Trophoblast cell (in vitro differentiated cells and primary cell): ENCODE measurements at places on chromosomes 13 and 19.

- DNase-seq, result no peak
- no peak overlapping the region for H3K27ac ChIP-seq
- peaks cover 27% of the 10 kb centered on the region for H3K27me3 ChIP-seq
- H3K4me1 ChIP-seq, result peaks cover 5% of the 10 kb centered on the region
- H3K4me3 ChIP-seq, result no peak overlapping the region
Observed at GRCh38 chr19:42322305-42322704, 3.1 kb upstream of the MEGF8 start.

DNA sequence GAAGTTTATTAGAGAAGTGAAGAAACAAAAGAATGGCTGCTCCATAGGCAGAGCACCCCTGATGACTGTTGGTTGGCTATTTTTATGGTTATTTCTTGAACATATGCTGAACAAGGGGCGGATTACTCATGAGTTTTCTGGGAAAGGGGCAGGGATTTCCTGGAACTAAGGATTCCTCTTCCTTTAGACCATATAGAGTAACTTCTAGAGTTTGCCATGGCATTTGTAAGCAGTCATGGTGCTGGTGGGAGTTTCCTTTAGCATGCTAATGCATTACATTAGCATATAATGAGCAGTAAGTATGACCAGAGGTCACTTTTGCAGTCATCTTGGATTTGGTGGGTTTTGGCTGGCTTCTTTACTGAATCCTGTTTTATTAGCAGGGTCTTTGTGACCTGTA lies 38.7 kb upstream of the PCDH8 start:
- no peak overlapping the region for H3K27ac ChIP-seq
- H3K4me3 ChIP-seq, result no peak overlapping the region
- peaks cover 5% of the 10 kb centered on the region for H3K4me1 ChIP-seq

GRCh38 chr13:48505597-48506091 lies 27.2 kb downstream of the RCBTB2 start:
- DNase-seq, result no peak
- H3K4me1 ChIP-seq, result no peaks in the 10 kb centered on the region
- H3K27ac ChIP-seq, result no peak overlapping the region
- no peak overlapping the region for H3K4me3 ChIP-seq
- no peaks in the 10 kb centered on the region for H3K36me3 ChIP-seq
- H3K27me3 ChIP-seq, result no peaks in the 10 kb centered on the region

DNA sequence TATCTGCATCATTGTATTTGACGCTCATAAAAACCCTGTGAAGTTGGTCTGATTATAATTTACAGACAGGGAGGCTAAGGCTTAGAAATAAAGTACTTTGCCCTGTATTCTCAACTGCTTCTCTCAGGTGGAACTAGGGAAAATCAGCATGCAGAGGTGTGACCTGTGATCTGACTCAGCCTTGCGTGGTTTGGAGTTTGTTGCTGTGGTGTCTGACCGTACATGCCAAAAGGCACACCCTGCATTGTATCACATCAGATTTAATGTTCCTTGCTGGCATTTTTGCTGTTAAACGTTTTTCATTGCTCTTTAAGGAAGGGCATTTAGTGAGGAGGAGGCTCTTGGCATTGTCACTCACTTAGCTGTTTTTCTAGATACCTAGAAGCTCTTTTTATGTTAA lies 58.8 kb upstream of the C1QTNF9B start:
- no peak overlapping the region for H3K27ac ChIP-seq
- peak; percentile 64 for DNase-seq
- H3K27me3 ChIP-seq, result no peaks in the 10 kb centered on the region

- H3K4me3 ChIP-seq, result no peak overlapping the region
- H3K4me1 ChIP-seq, result peaks cover 4% of the 10 kb centered on the region
- no peak for DNase-seq
- no peak overlapping the region for H3K27ac ChIP-seq
Observed at GRCh38 chr13:23561261-23561660, 9.0 kb upstream of the TNFRSF19 start.

- DNase-seq, result no peak
- peaks cover 2% of the 10 kb centered on the region for H3K36me3 ChIP-seq
- no peak overlapping the region for H3K4me3 ChIP-seq
- peaks cover 5% of the 10 kb centered on the region for H3K4me1 ChIP-seq
- no peak overlapping the region for H3K27ac ChIP-seq
Observed at GRCh38 chr13:98556968-98557631, 19.8 kb downstream of the STK24 start.

- peaks cover 7% of the 10 kb centered on the region for H3K4me1 ChIP-seq
- H3K4me3 ChIP-seq, result peak within 1 kb of the TSS; percentile 92
- no peaks in the 10 kb centered on the region for H3K27me3 ChIP-seq
- DNase-seq, result peak; percentile 65
- H3K27ac ChIP-seq, result peak within 1 kb of the TSS; percentile 16
- H3K36me3 ChIP-seq, result peaks cover 12% of the 10 kb centered on the region
Observed at GRCh38 chr19:42301646-42302203, at the start of gene PRR19. Gene PRR19, plus strand, starts transcription at chr19:42302132. Its CDS starts 7,453 bp downstream, at chr19:42309585.

DNA sequence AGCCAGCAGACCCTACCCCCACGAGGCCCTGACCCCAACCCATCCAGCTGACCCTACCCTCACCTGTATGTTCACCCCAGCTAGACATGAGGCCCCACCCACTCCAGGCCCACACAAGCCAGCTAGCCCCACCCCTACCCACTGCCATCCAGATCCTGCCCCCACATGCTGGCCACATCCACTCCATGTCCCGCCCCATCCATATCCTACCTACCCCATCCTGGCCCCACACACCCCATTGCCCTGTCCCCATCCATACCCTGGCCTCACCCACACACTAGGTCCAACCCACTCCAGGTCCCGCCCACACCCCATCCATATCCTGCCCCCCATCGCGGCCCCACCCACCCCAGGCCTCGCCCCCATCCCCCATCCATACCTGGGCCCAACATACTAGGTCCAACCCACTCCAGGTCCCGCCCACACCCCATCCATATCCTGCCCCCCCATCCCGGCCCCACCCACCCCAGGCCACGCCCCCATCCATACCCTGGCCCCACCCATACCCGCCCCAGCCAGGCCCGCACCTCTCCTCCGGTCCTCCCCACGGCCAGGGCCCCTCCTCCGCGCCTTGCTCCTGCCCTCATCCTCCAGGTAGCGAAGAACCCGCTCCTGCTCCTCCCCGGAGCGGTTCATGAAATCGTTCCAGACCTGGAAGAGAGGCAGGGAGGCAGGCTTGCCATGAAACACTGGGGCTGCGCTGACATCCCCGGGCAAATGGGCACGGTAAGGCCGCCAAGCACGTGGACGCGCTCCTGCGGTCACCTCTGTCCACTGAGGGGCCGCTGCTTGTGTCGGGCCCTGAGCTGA lies 7.2 kb downstream of the RNU6-9 start:
- no peaks in the 10 kb centered on the region for H3K27me3 ChIP-seq
- no peak overlapping the region for H3K27ac ChIP-seq
- H3K36me3 ChIP-seq, result peaks cover 43% of the 10 kb centered on the region
- H3K4me3 ChIP-seq, result no peak overlapping the region

DNA sequence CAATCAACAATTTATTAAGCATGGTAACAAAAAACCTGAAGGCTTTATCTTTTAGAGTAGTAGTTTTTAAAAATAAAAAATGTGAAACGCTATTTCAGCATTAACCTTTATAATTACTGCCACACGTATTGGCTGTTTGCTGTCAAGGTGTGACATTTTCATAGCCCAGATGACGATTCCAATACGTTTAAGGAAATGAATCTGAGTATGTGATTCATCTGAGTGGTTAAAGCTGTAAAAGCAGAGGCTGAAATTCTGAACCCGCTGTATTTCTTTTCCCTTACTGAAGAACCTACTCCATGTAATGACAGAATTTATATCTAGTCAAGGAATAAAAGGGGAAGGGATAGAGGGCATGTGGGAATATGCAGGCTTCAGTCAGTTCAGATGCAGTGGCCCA lies 166.0 kb downstream of the LMO7 start:
- DNase-seq, result no peak
- H3K27ac ChIP-seq, result no peak overlapping the region
- peaks cover 2% of the 10 kb centered on the region for H3K4me1 ChIP-seq

GRCh38 chr13:20188667-20189553 lies 3.8 kb downstream of the GJB2 start:
- no peaks in the 10 kb centered on the region for H3K36me3 ChIP-seq
- peaks cover 10% of the 10 kb centered on the region for H3K4me1 ChIP-seq
- H3K4me3 ChIP-seq, result no peak overlapping the region
- DNase-seq, result no peak

- H3K36me3 ChIP-seq, result no peaks in the 10 kb centered on the region
- H3K4me3 ChIP-seq, result no peak overlapping the region
- no peak overlapping the region for H3K27ac ChIP-seq
- no peak for DNase-seq
- H3K4me1 ChIP-seq, result peaks cover 13% of the 10 kb centered on the region
Observed at GRCh38 chr13:24675806-24676570, 4.2 kb upstream of the ATP12A start.

DNA sequence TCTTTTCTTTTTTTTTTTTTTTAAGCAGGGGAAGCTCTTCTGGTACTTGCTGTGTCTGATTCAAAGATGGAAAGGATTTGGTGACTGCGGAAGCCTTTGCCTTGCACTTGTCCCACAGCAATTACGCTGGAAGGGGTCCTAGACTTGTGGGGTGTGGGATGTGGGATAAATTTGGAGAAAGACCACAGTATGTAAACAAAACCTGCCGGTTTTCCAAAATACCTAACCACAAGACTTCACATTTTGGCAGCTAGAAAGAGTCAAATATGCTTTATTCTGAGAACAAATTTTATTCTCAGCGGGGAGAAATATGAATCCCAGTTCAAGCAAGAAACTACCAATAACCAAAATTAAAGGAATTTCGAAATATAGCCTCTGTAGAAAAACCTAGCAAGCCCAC lies 176.5 kb downstream of the SPRY2 start:
- no peak for DNase-seq
- no peaks in the 10 kb centered on the region for H3K4me1 ChIP-seq
- no peak overlapping the region for H3K27ac ChIP-seq
- H3K4me3 ChIP-seq, result no peak overlapping the region

GRCh38 chr19:2636897-2637683 lies 65.4 kb downstream of the GNG7 start:
- H3K4me3 ChIP-seq, result no peak overlapping the region
- no peaks in the 10 kb centered on the region for H3K27me3 ChIP-seq
- no peaks in the 10 kb centered on the region for H3K4me1 ChIP-seq
- H3K36me3 ChIP-seq, result no peaks in the 10 kb centered on the region
- no peak overlapping the region for H3K27ac ChIP-seq

DNA sequence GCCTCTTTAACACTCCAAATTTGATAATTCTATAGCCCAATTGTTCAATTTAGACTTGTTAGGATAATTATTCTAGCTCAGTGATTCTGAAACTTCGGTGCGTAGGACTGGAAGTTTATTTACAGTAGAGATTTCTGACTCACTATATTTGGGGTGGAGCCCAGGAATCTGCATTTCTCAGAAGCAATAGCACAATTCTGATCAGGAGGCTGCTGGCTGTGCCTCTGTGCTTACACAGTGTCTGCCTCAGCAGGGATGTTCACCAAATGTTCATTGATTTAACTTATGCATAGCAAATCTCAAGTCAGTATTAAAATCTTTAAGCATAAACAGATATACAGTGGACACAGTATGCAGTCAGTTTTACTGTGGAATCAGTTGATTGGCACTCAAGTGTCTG lies 45.8 kb downstream of the ATP8A2 start:
- no peaks in the 10 kb centered on the region for H3K36me3 ChIP-seq
- no peaks in the 10 kb centered on the region for H3K4me1 ChIP-seq
- no peak overlapping the region for H3K4me3 ChIP-seq
- DNase-seq, result no peak
- no peaks in the 10 kb centered on the region for H3K27me3 ChIP-seq

GRCh38 chr19:30745476-30745985 lies 373.3 kb downstream of the ZNF536 start:
- H3K4me1 ChIP-seq, result no peaks in the 10 kb centered on the region
- H3K36me3 ChIP-seq, result no peaks in the 10 kb centered on the region
- H3K4me3 ChIP-seq, result no peak overlapping the region
- DNase-seq, result no peak
- H3K27ac ChIP-seq, result no peak overlapping the region

DNA sequence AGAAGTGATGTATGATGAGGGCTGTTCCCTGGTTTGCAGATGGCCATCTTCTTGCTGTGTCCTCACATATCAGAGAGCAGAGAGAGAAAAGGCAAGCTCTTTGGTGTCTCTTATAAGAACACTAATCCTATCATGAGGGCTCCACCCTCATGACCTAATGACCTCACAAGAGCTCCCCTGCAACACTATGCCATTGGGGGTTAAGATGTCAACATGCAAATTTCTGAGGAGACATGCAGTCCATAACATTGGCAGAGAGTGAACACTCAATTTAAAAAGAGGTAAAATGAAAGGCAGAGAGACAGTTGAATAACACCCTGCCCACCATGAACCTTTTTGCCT lies 10.9 kb downstream of the FAM187B start:
- no peaks in the 10 kb centered on the region for H3K27me3 ChIP-seq
- H3K4me1 ChIP-seq, result no peaks in the 10 kb centered on the region
- no peak overlapping the region for H3K27ac ChIP-seq
- DNase-seq, result no peak

GRCh38 chr19:5666921-5667610 lies 13.2 kb downstream of the MICOS13 start:
- no peak overlapping the region for H3K4me3 ChIP-seq
- H3K36me3 ChIP-seq, result peaks cover 78% of the 10 kb centered on the region
- H3K27ac ChIP-seq, result peak overlapping the region; percentile 65
- no peak for DNase-seq
- H3K4me1 ChIP-seq, result peaks cover 11% of the 10 kb centered on the region

DNA sequence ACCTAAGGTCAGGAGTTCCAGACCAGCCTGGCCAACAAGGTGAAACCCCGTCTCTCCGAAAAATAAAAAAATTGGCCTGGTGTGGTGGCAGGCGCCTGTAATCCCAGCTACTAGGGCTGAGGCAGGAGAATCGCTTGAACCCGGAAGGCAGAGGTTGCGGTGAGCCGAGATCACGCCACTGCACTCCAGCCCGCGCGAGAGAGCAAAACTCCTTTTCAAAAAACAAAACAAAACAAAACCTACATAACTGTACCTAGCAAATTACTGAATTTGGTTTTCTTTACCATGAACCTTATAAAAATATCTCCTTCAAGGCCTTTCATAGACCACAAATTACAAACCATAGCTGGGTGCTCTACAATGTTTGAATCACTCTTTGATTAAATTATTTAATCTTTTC lies 760 bp downstream of the ZNF91 start:
- H3K36me3 ChIP-seq, result no peaks in the 10 kb centered on the region
- no peaks in the 10 kb centered on the region for H3K27me3 ChIP-seq
- peak overlapping the region; percentile 43 for H3K4me3 ChIP-seq
- H3K27ac ChIP-seq, result peak overlapping the region; percentile 52
- peaks cover 10% of the 10 kb centered on the region for H3K4me1 ChIP-seq

GRCh38 chr19:46620716-46621115 lies 4.2 kb downstream of the PTGIR start:
- H3K27ac ChIP-seq, result no peak overlapping the region
- no peaks in the 10 kb centered on the region for H3K27me3 ChIP-seq
- no peaks in the 10 kb centered on the region for H3K36me3 ChIP-seq

- no peaks in the 10 kb centered on the region for H3K4me1 ChIP-seq
- no peaks in the 10 kb centered on the region for H3K36me3 ChIP-seq
- no peak for DNase-seq
- H3K27ac ChIP-seq, result no peak overlapping the region
- H3K27me3 ChIP-seq, result no peaks in the 10 kb centered on the region
Observed at GRCh38 chr13:90315061-90315460, 1032.4 kb upstream of the MIR17HG start.
